CD4-positive, alpha-beta T cell treated with Interleukin-6 at 100 ng/mL for 8 hours (primary cell): ENCODE measurements at places on chromosomes 5 and 9.

DNA sequence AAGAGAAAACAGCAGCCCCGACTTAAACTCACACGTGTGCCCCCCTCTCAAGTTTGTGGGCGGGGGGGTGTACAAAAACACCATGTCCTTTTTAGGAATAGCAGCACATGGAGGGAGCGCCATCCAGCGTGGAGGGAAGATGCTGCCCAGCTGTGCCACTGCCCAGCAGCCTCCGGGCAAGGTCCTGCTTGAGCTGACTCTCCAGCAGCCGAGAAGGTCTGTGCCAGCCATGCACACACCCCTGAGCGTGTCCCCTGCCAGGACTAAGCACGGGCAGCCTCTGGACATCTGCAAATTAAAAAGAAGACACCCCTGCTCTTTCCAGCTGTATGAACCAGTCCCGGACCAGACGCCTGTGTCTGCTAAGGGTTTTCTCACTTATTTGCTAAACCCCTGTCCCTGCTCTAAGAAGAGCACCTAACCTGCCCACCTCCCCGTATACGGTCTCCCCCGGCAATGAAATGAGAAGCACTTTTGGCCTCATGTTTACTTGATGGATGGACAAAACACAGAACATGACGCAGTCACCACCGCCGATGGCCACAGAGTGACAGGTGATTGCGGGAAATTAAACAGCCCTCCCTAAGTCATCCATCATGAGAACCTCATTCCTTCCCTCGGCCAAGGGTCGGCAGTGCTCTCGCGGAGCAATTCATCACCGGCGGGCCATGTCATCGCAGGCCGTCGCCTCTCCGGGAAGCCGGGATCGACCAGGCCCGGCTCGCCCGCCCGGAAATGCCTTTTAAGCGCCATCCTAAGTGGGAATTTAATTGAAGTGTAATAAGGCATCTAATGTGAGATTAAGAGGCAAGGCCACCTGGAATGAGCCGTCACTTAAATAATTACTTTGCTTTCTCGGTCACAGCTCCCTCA lies 96.9 kb downstream of the OLFM1 start:
- DNase-seq = no peak

DNA sequence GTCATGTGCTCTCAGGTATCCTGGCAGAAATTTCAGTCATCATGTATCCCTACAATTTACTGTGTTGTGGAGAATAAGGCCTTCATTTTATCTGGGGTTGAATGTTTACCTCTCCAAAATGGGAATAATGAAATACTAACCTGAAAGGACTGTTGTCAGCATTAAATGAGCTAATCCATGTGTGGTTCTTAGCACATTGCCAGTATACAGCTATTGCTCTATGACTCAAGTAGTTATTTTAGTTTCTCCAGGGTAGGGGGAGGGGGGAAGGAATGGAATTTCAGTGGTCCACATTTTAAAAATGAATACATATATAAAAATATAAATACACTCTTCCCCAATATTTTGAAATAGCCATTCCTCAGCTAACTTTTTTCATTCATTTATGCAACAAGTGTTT lies 3.5 kb downstream of the PAM start:
- DNase-seq = no peak

DNA sequence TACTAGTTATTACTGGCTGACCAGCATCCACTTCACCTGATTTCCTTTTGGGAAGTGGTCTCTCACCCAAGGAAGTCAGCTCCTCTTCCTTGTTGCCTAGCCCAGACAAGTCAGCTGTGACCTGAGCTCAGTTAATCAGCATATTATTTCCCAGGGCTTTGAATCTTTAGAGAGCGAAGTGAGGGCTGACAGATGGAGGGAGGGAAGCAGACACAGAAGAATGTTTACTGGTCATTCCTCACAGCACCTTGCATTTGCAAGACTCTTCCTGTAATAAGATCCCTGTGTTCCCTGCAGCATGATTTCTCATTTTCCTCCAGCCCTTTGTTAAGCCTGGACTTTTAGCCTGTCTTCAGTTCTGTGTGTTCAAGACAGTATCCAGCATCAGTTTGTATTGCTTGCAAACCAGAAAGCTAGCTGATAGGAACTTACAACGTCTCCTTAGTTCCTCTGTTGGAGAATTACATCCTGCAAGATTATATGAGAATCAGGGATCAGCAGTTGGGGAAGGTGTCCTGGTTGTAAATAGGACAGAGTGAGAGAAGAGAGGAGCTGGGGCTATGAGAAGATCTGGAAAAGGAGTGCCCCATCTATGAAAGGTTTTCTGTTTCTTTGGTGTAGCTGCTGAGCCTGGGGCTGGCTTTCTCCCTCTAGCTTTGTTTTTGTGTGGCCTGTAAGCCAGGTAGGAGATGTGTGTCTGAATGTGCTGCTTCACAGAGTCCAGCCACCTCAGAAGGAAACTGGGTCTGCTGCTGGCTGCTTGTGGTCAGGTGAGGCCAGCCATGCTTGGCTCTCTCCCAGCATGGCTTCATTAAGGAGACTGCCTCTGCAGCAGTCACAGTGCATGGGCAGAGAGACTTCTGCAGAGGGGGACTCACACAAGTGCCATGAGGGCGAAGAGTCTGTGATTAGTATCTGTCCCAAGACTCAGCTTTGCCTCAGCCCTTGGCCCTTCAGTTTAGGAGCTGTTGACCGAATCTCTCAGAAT lies 50.3 kb downstream of the MAN2A1 start:
- no peak for DNase-seq

- DNase-seq = no peak
Measured at GRCh38 chr5:120516805-120517204, 52.7 kb downstream of the PRR16 start.

DNA sequence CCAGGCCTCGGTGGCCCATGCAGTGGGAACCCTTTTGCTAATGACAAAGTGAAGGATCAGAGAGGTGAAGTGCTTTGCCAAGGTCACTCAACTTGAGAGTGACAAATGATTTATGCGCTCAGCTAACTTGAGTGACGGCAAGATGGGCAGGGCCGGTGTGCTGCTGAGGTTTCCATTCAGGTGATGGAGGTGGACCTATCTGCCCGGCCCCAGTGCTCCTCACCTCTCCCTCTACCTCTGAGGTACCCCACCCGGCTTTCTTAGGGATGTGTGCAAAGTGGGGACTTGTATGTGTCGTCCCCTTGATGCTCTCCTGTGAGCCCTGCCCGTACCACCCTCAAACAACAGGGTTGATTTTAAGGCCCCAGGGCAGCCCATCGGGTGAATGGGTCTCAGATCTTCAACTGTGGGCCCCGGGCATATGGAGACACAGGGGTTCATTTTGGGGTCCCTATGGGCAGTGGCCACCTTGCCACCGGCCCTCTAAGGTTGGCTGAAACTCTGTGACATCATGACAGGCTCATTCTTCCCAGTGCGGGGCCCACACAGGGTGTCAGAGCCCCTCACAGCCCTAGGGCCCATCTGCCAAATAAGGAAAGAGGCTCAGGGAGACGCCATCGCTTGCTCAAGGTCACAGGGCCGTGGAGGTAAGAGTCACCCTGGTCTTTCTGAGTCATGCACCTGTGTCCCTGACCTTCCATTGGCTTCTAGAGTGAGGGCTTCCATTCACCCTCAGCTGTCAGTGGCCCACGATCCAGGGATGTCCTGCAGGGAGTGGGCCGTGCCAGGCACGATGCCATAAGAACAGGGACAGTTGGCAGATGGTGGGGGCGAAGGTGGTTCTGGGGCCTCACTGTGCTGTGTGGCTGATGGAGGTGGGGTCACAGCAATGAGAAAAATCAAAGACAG lies 170.6 kb upstream of the MVB12B start:
- no peak for DNase-seq

DNA sequence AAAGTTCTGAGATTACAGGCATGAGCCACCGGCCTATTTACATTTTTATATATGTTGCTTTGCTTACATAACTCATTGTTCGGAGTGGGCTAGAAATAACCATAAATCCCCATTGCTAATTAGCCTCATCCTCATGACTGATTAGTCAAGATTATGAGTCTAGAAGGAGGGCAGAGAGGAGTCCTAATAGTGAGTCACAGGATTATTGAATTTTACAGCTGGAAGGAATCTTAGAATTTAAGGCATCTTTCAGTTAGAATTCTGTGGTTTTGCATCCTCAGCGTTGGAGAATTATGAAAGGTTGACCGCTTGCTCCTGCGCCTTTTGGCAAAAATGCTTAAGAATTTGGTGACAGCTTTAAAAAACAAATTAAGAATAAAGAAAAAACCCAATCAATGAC lies 2.6 kb upstream of the PBX3 start:
- no peak for DNase-seq
